ENCODE measurements at places on chromosomes 12 and 14.

GRCh38 chr12:98244136-98244535 lies 271.3 kb upstream of the TMPO start:
- DNase-seq = no peak

DNA sequence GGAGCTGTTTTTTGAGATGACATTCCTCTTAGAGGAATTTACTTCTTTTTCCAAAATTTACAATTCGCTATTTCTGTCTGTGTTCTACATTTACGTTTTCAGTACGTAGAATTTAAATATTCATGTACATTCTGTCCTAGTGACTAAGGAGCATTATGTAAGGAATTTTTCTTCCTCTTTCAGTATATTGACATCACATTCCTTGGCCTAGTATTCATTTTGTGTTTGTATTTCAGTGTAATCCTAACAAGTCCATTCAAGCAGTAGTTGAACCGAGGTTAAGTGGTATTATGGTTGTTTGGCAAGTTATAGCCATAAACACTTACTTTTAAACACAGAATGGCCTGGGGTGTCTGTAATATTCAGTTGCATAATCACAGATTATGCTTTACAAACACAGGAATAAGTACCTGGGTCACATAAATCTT lies 465.2 kb downstream of the PCNX1 start:
- DNase-seq = no peak

GRCh38 chr12:19209661-19210060 lies 80.1 kb downstream of the PLEKHA5 start:
- no peak for DNase-seq

DNA sequence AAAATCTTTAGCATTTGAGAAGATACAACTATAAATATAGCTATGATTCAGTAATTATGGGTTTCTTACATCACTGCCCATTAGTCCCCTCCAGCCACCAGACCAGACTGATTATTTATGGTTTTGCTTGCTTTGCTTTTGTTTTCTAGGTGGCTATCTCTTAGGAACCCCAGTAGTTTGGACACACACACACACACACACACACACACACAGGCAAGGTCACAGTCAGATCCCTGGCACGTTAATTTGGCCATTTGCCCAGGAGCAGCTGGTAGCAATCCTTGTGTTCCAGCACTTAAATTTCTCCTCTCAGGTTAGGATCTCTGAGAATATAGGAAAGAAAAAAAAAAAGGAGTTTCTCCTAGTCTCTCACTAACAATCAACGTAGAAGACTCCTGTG lies 90.2 kb upstream of the RESF1 start:
- no peak for DNase-seq

DNA sequence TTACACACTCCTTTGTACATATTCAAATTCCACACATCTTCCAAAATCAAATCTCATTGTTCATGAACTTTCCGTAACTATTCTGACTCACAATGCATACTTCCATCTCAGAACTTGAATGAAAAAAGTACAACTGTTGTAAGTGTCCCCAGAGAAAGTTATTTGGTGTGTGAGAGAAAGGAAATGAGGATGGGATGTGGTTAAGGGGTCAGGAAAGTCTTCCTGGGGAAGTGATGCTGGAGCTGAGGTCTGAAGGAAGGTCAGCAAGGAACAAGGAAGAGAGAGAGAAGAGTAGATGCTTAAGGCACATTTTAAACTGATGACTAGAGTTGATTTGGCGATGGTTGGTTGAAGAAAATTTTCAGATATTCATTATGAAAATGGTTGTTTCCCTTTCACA lies 340.0 kb upstream of the STXBP6 start:
- no peak for DNase-seq

DNA sequence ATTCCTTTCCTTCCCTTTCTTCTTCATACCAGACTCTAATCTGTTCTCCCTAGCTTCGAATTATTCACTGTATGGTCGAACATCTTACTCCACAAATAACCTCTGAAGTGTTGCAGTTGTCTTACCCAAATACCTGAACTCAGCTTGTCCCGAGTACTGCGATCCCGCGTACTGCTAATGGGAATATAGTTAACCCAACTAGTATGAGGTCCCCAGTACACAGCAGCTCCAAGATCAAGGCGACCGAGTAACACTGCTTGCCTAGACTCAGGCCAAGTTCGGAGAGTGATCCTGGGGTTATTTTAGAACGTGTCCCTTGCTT lies 462 bp upstream of the ETNK1 start:
- no peak for DNase-seq

DNA sequence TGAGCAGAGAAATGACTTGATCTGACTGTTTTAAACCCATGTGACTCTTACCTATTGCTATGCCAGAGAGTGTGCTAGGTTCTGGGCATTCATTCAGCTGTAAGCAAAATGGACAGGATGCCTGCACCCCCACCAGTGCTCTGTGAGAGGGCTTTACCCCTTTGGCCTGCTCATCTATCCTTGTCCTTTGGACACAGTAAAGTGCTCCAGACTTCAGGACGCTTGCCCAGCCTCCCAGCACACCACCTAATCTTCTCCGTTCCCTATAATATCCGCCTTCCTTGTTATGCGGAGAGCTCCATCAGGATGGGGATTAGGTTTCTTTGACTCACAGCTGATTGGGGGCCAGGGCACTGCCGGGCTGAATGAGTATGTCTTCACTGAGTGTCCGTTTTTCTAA lies 4.4 kb upstream of the ZNF839 start:
- DNase-seq = no peak

GRCh38 chr12:57620936-57621496 lies 9.8 kb downstream of the ARHGEF25 start:
- no peak for DNase-seq

GRCh38 chr12:115606040-115606439 lies 671.5 kb downstream of the MED13L start:
- DNase-seq = no peak

GRCh38 chr12:12899530-12900380 lies 8.4 kb downstream of the GPRC5A start:
- no peak for DNase-seq

DNA sequence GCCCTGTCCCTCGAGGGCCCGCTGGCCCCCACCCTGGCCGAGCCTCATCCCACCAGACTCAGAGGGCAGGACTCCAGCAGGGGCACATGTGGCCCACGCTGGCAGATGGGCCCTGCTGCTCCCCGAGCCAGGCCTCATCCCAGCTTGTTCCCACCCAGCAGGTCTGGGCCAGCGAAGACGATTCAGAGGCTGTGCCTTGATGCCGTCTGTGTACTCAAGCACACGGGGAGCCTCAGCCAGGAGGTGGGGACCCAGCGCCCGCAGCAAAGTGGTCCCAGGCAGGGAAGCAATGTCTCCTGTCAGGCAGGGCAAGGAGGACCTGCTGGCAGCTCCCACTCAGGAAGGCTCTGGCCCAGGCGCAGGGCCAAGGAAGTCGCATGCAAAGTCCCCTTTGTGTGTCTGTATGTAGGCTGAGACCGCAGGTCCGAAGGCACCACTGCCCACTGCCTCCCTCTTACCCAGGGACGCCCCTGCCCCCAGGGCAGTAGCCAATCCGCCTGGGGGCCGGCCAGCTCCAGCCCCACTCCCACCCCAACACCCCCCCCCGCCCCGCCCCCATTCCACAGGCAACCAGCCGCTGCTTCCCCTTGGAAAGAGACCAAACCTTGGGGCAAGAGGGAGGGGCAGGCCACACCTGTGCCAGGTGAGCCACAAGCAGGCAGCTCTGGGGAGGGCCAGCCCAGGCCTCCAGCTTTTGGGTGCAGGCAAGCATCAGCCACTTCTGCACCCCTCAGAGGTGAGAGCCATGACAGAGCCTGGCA lies 9.4 kb downstream of the DEGS2 start:
- DNase-seq = no peak

DNA sequence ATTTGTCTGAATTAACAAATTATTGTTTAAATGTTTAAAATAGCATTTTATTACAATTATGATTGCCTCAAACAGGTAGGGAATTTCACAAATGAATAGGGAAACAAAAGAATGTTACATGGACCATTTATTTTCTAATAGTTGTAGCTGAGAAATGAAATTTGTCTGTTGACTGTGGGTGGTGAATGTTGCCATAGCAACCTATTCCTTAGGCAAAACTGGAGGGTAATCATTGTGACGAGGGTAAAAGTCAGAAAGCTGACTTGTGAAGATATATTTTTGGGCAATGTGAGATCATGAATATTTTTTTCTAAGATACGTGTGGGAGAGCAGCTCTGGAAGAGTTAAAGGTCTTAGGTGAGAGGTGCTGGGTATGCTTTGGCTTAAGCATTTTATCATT lies 24.2 kb upstream of the CLEC14A start:
- no peak for DNase-seq

DNA sequence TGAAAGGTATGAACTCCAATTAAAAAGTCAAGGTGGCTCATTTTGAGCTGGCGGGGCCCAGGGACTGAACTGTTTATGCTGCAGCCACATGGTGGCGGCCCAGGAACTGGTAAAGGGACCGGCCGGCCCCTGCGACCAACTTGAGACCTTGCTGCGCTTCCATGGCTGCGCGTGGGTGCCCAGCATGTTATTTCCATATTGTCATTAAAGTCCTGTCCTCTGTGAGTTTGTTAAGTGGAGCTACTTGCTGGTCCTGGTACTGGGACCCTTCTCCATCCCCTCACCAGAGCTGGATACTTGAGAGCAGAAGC lies 62.3 kb downstream of the BEGAIN start:
- no peak for DNase-seq

GRCh38 chr12:113759135-113759534 lies 207.0 kb downstream of the RBM19 start:
- DNase-seq = no peak

- no peak for DNase-seq
Measured at GRCh38 chr12:5796171-5796958, 148.7 kb downstream of the ANO2 start.

GRCh38 chr12:75976113-75976512 lies 55.5 kb downstream of the PHLDA1 start:
- no peak for DNase-seq

- DNase-seq = no peak
Measured at GRCh38 chr12:116353958-116354357, 76.5 kb upstream of the MED13L start.

DNA sequence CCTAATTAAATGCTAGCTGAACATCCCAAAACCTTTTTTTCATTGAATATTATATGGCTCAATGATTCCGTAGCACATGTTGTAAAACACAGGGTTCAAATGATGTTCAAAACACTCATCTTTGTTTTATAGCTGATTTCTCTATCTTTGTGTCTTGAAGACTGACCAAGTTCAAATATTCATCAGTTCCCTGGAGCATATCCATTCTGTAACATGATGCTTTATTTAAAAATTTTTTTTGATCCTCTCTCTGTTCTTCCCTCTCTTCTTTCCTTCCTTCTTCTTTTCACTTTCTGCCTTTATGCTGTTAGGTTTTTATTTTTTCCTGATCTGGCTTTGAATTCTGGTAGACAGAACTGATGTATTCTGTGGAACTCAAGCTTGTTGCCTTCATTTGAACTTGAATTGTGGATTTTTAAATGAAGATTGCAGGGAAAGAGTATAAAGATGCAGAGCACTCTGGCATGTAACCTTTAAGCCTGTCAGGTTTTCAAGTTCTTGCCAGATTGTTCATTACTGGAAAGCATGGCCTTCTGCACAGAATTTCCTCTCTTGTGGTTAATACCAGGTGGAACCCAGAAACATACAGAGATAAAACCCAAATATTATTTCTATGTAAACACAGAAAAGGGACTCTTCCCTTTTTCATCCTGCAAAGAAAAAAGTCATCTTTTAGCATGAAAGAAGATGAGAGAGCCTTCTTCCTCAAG lies 39.5 kb downstream of the PROX2 start:
- no peak for DNase-seq

- DNase-seq = no peak
Measured at GRCh38 chr12:131210506-131211339, 257.0 kb downstream of the ADGRD1 start.

GRCh38 chr12:93041416-93041815 lies 112.3 kb upstream of the EEA1 start:
- no peak for DNase-seq

DNA sequence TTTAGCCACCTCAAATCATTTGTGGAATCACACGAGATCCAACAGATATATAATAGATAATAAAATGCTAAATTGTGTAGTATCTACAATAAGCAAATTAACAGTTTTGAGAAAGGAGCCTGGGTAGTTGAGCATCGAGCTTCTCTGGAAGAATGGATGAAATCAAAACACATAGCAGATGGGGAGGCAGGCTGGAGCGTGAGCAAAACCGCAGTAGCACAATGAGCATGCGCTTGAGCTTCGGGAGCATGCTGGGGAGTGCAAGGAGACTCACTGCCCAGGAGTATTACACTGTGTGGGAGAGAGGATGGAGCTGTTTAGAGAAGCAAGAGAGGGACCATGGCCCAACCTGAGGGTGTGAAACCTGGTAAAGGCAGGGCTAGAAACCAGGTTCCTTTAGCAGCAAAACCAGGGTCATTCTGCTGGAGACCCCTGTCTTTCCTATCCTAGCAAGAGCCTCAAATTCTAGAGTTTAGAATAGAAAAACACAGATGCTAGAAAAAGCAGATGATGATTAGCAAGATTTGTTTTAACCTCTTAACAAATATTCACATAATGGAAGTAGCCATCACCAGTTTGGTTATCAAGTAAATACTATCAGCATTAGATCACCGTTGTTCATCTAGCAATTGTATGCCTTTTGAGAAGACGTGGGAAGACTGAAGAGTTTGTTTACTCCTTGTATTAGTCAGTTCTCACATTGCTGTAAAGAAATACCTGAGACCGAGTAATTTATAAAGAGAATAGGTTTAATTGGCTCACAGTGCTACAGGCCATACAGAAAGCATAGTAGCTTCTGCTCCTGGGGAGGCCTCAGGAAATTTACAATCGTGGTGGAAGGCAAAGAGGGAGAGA lies 484.8 kb downstream of the EGLN3 start:
- no peak for DNase-seq

GRCh38 chr14:69841656-69842055 lies 37.6 kb upstream of the SMOC1 start:
- no peak for DNase-seq

- no peak for DNase-seq
Measured at GRCh38 chr12:88693837-88694445, 113.7 kb upstream of the KITLG start.

GRCh38 chr12:69553628-69554248 lies 31.5 kb upstream of the CCT2 start:
- no peak for DNase-seq

GRCh38 chr14:52251724-52252123 lies 15.8 kb upstream of the PTGDR start:
- DNase-seq = no peak

GRCh38 chr14:33249233-33249820 lies 310.6 kb downstream of the NPAS3 start:
- no peak for DNase-seq

GRCh38 chr12:25416516-25416915 lies 136.6 kb downstream of the LMNTD1 start:
- no peak for DNase-seq

- no peak for DNase-seq
Measured at GRCh38 chr12:1913377-1914113, 4.9 kb downstream of the CACNA2D4 start.

Measured in GM19239 (cell line).